Stimulated activated CD4-positive, alpha-beta T cell treated with anti-CD3 and anti-CD28 coated beads, Interleukin-1b, Interleukin-23, amount 100 ng/mL, for 1 hour (primary cell): ENCODE measurements at places on chromosomes 13 and 19.

- no peak for DNase-seq
Measured at GRCh38 chr13:31242367-31242766, 42.6 kb downstream of the B3GLCT start.

- DNase-seq: no peak
Measured at GRCh38 chr13:21673539-21673788, 2.6 kb downstream of the FGF9 start.

DNA sequence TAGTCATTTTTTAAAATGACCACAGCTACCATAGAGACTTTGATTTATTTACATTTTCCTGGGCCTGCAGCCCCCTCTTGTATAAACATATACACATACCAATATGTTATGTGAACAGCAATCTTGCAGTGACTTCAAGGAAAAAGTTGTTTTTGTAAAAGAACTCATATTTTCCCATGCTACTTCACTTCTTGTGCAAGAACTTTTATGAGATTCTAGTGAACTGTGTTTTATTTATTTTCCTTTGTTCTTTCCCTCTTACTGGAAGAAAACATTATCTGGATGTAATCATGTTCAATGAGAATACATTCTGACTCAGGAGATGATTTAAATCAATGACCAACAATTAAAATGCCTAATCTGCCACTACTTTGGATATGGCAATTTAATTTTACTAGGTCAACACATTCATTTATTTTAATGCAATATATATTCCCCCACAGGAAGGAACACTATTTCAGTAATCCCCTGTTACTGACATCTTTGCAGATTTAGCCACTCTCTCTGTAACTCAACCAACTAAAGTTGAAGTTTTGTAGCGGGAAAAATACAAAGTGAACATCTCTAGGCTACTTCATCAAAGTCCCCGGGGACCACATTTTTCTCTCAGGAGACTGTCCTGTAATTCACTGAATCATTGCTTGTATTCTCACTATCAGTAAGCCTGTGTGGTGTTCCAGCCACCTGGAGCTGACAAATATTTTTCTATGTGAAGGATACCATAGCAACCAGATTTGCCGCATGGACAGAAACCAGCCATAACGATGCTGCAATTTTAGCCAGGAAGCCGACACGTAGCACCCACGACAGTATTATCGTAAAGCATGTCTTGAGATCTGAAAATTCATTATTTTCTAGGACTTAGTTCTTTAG lies 90.5 kb downstream of the STARD13 start:
- no peak for DNase-seq

DNA sequence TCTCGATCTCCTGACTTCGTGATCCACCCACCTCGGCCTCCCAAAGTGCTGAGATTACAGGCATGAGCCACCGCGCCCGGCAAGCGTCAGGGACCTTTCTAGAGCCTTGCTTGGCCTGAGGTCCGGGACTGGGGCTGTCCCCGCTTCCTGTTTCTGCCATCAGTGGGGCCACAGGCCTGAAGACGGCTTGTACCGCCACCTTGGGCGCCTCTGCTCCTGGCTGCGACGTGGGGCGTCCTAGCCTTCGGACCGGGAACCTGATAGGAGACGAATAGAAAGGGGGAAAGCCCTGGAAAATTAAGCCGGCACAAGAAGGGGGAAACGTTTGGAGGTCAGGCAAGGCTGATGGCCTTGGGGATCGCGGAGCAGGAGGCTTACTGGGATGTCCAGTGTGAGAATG lies 35.1 kb downstream of the RNF6 start:
- no peak for DNase-seq

GRCh38 chr13:94712812-94713560 lies 641 bp upstream of the SOX21 start:
- DNase-seq: no peak

- DNase-seq: no peak
Measured at GRCh38 chr13:28843639-28844038, 23.5 kb downstream of the MTUS2 start.

- no peak for DNase-seq
Measured at GRCh38 chr13:22866221-22866620, 314.6 kb upstream of the SGCG start.

DNA sequence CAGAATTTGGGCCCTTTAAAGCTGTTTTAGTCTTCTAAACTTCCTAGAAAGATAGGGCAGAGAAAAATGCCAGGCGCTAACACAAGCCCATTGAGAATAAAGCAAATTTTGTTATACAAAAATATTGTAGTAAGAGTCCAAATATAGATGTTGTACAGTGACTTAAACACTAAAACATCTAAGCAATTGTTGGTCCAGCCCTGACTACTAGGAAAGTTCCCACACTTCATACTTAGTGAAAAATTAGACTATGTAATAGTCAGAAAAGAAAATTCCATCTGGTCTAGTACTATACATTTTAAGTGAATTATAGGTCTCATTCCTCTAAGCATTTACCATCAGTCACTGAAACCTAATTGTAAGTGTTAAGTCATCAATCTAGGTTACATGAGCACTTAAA lies 1518.3 kb upstream of the SLC10A2 start:
- DNase-seq: no peak

DNA sequence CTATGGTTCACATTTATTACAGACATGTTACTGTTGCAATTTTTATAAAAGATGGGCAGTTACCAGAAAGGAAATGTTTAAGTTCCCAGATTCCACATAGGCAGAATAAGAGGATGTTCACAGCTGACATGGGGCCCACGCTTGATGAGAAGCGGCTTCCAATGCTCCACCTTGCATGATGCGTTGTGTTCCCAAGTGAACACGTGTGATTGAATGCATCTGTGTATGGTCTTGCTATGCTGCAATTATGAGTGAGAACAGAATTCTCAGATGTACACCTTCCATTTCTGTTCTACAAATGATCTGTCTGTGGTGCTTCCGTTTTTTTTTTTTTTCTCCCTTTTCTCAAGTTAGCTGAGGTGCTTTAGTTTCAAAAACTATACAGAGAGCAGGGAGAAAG lies 15.5 kb downstream of the UPF3A start:
- DNase-seq: no peak

DNA sequence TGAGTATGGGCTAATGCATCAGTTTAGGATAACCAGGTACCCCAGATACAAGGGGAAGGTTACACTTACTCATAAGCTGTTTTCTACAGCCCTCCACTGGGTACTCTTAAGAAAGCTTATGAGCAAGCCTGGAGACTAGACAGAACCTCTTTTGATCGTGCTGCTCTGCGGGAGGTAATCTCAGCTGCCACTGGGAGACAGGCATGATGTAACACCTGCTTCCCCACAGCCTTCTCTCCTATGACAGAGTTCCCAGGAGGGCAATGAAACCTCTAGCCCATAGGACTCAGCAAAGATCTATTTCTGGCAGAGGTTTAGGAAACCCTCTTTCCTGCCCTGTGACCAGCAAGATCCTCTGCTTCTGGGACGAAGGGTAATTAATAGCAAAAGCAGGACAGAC lies 65.6 kb downstream of the WASF3 start:
- no peak for DNase-seq

GRCh38 chr13:53513226-53513625 lies 484.6 kb downstream of the OLFM4 start:
- no peak for DNase-seq

DNA sequence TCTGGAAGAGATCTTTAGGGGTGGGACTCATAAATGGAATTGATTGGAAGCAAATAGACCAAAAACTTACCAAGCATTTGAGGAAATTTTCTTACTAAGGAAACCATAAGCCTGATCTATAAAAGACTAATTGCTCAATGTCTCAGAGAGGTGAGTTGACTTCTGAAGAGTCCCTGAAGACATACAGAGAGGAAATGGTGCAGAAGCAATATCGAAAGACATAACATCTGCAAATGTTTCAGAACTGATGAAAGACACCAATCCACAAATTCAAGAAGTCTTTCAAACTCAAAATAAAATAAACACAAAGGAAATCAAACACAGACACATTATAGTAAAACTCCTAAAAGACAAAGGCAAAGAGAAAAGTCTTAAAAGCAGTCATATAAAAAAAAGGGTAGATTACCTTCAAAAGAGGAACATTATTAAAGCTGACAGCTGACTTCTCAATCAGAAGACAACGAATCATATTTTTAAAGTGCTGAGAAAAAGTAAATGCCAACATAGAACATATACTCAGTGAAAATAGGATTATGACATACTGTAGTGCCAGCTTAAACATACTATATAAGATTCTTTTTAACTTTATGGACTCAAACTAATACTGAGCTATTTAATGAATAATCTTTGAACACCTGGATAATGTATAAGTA lies 45.4 kb upstream of the CALM3 start:
- DNase-seq: no peak

DNA sequence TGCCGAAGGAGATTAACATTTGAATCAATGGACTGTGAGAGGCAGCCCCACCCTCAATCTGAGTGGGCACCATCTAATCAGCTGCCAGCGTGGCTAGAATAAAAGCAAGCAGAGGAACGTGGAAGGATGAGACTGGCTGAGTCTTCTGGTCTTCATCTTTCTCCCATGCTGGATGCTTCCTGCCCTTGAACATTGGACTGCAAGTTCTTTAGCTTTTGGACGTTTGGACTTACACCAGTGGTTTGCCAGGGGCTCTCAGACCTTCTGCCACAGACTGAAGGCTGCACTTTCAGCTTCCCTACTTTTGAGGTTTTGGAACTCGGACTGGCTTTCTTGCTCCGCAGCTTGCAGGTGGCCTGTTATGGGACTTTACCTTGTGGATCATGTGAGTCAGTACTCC lies 14.7 kb downstream of the NHLRC3 start:
- no peak for DNase-seq
